ENCODE measurements at places on chromosomes 16 and 17. TPM values are rescaled to one million over a fixed set of nuclear protein-coding genes. Genes with fewer than 3 reads are reported as not detected.
A peak's percentile ranks its signal among the peaks of the same experiment; 100 is the strongest.

The ZNF750 gene
- total RNA-seq, result not detected

The SPATA20 gene
- 62.7 TPM for total RNA-seq

The KRT20 gene
- total RNA-seq, result not detected

DNA sequence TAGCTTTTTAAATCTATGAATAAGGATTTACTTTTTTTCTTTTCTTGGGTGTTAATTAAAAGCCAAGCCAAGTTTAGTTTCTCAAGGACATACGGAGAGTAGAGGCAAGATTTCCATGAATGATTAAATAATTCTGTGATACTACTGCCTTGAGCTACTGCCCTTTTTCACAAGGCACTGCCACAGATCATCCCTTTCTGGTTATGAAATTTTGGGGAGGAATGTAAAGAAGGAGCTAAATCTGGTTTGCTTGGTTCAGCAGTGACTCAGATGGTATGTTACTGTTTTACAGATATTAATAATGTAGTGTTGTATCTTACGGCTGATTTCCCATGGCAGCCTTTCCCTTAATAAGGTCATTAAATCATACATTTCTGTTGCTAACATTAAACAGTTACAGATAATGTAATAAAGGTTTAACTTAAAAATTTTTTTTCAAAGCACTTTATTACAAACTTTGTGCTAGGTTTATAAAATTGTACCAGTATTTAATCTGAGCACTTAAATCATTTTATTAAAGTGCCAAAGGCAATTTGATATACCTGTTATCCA, 2.6 kb downstream of the WSB1 start:
- peak; percentile 67 for DNase-seq

DNA sequence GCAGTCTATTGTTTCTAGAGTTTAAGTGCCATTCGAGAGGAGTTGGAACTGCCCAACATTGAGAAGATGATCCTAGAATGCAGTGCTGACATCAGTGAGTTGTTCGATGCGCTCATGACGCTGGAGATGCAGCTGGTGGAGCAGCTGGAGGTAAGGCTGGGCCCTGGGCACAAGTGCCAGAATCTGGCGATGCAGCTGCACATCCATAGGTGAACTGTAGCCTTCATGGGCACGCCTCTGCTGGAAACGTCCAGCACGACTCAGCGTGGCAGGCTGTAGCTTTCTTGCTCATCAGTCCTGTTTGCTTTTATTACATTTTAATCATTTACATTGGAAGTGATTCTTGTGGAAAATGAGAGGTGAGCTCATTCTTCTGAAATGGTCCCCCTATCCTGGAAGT, 31.7 kb downstream of the DRC3 start:
- DNase-seq, result no peak

DNA sequence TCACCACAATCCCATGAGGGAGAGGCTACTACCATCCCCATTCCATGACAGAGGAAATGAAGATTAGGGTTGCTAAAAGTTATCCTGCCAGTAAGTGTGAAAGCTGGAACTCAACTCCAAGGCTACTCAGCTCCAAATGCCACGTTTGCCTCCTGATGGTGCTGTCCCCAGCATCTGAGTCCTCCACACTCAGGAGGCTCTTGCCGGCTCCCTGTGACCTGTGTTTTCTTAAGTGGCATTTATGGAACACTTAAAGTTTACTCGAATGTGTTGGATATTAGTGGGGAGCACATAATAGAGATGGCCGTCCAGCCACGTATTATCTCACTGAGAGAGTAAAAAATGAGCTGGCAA, 267.9 kb downstream of the CBLN1 start:
- DNase-seq, result no peak

DNA sequence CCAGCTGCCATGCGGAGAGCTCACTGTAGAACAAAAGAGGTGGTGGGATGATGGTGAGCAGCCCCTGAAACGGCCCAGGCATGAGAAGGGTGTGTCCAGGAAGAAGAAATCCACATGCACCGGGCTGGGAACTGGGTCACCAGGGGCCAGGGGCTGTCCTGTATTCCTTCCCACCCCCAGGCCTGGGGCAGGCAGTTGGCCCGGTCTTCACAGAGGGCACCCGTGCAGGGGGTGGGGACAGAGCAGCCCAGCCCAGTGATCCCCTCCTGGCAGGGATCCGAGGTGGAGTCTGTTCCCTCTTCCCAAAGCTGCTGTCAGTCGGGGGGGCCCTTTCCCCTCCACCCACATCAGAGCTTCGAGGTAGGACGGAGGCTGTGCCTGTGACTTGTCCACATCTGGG, 9.2 kb downstream of the HS3ST6 start:
- DNase-seq, result no peak

DNA sequence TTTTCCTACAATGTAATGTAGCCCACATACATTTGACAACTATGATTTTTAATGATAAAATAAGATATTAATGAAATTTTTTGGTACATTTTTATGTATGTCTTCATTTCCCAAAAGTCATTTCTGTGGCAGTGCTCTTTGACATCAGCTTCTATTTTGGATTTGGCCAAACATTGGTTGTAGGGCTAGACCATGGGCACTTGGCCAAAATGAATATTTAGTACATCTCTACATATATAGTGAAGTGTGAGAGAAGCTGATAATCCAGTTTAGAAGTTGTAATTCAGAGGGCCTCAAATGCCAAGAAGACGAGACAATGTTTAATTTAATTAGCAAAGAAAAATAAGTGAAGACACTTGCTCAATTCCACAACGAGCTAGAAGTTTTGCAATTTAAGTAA, 724.9 kb upstream of the SOX9 start:
- DNase-seq, result no peak

DNA sequence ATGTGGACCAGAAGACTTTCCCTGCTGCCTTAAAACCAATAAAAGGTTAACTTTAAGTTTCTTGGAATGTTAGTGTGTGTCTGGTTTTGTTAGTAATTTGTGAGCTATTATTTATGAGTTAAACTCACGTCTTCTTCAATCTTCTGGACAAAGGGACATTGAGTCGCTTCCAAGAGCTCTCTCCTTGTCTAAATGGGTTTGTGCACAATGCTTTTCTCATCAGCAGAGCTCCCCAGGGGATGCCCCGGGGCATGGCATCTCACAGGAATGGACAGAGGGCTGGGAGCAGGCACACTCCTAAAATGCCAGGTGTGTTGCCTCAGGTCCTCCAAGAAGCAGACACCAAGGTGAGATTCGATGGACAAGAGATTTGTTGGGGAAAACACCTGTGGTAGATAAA, 90.5 kb downstream of the RGS9 start:
- DNase-seq, result no peak

- DNase-seq, result no peak
These were observed 6.1 kb downstream of the SGSM2 start for GRCh38 chr17:2343421-2343820.

DNA sequence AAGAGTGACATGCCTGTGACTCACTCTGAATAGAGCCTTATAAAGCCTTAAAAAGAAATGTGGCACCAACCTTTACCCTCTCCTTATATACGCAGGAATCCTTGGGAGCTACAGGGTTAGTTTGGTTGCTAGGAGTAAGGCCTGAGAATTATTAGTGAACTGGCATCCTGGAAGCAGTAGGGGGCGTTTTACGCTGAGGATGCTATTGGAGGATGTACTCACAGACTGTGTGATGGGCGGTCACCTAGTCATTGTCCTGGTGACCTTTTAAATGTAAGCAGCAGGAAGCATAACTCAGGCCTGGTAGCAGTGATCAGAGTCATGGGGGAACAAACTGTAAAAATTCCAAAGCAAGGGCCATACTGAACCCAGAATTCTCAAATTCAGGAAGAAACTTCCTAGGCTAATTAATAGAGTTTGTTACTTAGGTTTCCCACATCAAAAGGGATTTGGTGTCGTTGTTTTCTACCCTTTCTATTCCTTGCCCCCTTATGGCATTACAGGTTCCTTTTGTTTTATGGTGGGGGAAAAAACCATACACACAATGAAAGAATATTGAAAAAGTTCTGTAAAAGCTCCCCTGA, 153.8 kb downstream of the SNX11 start:
- peak; percentile 57 for DNase-seq

GRCh38 chr16:65410801-65411200, 288.9 kb upstream of the CDH11 start:
- DNase-seq, result peak; percentile 17

DNA sequence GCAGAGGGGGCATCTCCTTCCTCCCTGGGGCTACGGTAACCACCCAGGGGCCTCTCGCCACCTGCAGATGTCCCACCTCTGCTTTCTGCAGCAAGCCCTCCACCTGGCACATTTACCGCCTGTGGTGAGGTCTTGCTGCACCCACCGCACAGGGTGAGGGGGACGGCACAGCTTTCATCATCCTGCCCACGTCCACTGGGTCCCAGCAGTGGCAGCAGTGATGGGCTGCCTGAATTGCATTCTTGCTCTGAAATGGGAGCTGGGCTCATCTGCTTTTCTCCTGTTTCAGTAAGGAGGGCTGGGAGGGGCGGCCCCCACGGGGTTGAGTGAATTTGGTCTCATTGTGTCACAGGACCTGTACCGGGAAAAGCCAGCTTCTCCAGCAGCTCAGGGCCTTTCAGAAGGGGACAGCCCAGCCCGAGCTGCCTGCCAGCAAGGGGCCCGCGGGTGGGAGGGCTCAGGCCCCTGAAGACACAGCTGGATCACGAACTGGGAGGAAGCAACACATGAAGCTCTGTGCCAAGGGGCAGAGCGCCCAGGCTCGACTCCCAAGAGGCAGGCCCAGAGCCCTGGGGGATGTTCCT, 12.7 kb downstream of the DNAAF8 start:
- DNase-seq, result no peak

GRCh38 chr17:33116021-33116551, 124.4 kb downstream of the SPACA3 start:
- no peak for DNase-seq

DNA sequence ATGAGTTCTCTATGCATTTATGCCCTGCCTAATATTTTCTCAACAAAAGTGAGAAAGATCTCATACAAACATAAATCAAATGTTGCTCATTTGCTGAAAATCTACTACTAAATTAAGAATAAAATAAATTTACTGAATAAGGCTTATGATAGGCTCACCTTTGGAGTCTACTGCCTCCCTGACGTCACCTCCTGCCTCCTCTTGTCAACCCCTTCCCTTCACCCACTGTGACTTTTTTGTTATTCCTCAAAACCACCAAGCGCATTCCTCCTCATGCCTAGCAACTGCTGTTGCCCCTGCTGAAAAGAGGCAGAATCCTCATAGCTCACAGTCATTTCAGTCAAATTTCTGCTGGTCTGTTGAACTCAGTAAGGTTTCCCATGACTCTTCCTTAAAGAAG, 2422.2 kb downstream of the TP53TG3F start:
- DNase-seq, result no peak

DNA sequence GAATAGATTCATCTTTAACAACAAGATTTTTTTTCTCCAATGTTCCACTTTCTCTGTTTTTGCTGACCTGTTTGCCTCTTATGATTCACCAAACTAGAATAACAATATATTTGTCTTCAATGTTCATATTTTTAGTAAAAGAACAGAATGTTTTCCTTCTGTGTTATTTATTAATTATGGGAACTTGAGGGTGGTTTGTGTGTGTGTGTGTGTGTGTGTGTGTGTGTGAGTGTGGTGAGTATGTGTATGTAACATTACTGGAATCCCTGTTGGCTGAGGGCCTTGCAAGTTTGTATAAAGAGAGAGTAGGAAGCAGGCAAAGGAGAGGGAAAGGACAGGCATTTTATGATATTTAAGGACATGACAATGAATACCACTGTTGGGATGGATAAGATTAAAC, 13.8 kb downstream of the STXBP4 start:
- DNase-seq, result peak; percentile 36

- no peak for DNase-seq
These were observed 39.0 kb downstream of the YWHAE start for GRCh38 chr17:1360975-1361374.

- DNase-seq, result peak; percentile 92
These were observed 53.3 kb upstream of the BCAR1 start for GRCh38 chr16:75304521-75305363.

DNA sequence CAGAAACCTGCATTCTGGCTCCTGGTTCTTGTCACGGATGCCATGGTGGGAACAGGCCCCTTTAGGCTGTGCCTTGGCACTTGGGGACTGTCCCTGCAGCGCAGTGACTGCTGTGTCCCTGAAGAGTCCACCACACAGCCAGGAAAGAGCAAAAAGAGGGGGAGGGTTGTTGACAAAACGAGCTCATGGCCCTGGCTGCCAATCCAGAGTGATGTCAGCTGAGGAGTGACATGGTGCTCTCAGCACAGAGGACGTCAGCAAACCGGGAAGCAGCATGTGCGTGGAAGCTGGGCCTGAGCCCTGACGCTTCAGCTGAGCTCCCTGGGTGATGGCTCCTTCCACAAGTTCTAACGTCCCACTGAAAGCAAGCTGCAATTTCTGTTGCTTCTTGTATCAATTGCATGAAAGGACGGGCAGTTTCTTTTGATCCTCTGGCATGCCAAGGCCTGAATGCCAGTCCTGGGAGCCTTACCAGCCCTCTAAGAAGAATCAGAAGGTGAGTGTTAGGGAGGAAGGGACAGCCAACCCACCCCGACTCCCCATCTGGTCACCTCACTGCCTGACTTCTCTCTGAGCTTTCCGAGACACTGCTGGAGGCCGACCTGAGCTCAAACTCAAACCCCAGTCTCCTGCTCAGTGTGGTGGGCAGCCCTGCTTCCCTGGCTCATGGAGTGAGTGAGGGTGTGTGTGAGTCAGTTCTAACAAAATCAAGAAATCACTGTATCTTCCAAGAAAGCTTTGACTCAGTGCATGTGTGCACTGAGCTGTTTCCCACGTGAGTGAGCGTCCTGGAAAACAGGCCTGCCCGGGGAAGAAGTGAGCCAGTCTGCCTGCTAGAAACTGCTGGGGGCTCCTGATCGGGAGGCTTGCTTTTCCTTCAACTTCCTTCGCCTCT, 14.7 kb upstream of the WNT3 start:
- DNase-seq, result peak; percentile 66

DNA sequence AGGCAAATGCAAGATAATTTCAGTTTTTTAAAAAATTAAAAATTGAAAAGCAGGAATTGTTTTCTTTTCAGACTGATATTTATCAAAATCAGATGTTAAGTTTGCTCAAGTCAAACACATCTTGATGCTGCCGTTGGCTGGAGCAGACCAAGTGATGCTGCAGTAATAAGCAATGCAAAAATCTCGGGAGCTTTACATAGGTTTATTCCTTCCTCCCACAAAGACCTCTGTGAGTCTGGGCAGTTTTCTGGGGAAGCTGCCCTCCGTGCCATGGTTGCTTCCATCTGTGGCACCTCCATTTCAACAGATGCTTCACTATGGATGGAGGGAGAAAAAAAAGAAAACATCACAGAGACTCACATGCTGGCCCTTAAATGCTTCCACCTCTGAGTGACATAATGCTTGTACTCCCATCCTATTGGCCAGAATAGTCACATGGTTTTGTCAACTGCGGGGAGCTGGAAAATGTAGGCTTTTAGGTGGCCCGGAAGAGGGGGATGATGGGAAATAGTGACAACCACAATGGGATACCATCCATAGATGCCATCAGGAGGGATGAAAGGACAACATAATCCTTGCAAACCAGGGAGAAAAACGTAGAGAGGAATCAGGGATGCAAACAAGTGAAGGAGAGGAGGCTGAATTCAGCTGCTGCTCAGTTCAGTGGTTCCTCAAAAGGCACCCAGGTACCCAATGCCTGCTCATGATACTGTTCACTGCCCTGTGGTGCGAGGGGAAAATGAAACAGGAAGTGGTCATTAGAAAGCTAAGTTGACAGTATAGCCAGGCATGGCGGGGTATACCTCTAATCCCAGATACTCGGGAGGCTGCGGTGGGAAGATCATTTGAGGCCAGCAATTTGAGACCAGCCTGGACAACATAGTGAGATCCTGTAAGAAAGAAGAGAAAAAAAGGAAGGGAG, 13.5 kb upstream of the ERCC4 start:
- DNase-seq, result no peak

Measured in renal cortical epithelial cell (primary cell).